ENCODE measurements at places on chromosomes 12 and 14. TPM values are rescaled to one million over a fixed set of nuclear protein-coding genes. Genes with fewer than 3 reads are reported as not detected.

The INSM2 gene
- total RNA-seq: 9.6 TPM

- no peak for DNase-seq
These were observed 87.0 kb downstream of the TESC start for GRCh38 chr12:117011988-117012805.

- DNase-seq: no peak
These were observed 462.5 kb downstream of the NAV3 start for GRCh38 chr12:78293059-78293686.

GRCh38 chr12:10562306-10562933, 51.0 kb downstream of the MAGOHB start:
- peak; percentile 31 for DNase-seq

- DNase-seq: peak; percentile 53
These were observed 481 bp downstream of the REC8 start for GRCh38 chr14:24172261-24172860.

DNA sequence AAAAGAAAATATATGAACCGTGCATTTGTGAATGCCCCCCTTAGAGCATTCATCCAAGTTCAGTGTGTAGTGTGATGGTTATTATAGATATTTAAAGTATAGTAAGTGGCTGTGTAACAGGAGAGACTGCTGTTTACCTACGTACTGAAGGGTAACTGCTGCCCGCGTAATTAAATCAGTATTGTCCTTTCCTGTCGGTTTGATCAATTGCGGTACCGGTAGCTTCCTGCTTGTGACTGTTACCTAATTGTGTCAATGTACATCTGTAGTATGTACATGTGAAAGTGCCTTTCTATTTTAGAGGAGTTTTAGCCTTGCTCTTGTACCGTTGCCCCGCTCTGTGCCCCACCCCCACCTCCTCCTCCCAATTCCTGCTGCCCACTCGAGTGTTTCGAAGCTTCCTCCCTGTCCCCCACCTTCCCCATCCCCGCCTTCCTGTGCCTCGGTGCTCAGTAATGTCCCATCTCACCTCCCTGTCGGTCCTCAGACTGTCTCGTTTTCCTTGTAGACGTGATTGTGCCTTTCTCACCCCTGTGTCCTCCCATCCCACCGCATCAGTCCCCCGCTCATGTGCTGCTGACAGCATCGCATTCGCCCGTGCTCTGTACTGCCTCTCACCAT, 75.0 kb downstream of the KICS2 start:
- no peak for DNase-seq

The OR4E2 gene
- not detected for total RNA-seq

The SLC6A12 gene
- total RNA-seq: 11.1 TPM

- DNase-seq: no peak
These were observed 12.5 kb upstream of the KRT82 start for GRCh38 chr12:52418576-52419110.

DNA sequence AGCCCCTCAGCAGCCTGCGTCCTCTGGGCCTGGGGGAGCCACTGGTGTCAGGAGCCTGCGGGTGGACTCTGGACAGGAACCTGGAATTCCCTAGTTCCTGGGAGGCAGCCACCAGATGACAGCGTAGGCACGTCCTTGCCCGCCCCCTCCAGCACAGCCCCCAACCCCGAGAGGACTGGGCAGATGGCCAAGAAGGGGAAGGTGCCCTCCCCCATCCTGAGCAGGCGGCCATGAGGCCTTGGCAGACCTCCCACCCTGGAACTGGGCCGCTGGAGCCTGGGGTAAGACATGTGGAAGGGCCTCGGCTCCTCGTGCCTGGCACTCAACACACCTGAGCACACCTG, 60.4 kb upstream of the FBRSL1 start:
- DNase-seq: no peak

GRCh38 chr12:13204428-13204827, 7.9 kb downstream of the EMP1 start:
- DNase-seq: no peak

- DNase-seq: no peak
These were observed 66.7 kb upstream of the PNMA1 start for GRCh38 chr14:73780896-73781295.

DNA sequence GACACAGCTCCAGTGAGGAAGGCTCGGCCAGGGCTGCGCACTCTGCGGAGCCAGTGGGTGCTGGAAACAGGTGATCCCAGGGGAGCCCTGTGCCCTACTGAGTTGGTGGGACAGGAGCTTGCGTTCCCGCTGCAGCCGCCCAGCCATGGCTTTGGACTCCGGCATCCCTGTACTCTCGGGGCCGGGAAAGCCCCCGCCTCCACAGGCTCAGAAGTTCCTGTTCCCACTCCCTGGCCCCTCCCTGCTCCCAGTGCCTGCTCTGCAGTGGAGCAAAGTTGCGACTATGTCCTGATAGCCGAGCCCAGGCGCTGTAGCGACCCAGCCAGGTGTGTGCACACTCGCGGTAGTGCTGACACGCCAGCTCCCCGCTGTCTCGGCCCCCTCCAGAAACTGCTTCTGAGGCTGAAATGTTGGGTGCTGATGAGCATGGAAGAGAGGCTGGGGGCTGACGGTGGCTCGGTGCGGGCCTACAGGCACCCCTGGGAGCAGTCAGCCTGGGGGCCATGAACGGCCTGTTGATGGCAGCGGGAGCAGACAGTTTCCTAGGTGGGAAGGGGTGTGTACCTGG, 344.6 kb upstream of the MGAT4C start:
- DNase-seq: no peak

The MORN3 gene
- 1.6 TPM for total RNA-seq

The CIROP gene
- total RNA-seq: not detected

DNA sequence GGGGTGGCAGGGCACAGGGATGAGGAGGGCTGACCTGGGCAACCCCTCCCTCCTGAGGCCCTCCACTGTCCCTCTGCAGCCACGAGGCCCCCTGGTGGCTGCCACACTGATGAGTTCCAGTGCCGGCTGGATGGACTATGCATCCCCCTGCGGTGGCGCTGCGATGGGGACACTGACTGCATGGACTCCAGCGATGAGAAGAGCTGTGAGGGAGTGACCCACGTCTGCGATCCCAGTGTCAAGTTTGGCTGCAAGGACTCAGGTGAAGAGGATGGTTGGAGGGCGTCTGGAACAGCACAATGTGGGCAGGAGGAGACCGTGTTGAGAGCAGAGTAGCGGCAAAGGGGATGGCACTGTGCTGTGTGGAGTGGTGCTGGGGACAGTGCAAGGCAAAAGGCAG, 25.7 kb upstream of the LRP1-AS start:
- DNase-seq: no peak

The CATSPERB gene
- total RNA-seq: 1.9 TPM

DNA sequence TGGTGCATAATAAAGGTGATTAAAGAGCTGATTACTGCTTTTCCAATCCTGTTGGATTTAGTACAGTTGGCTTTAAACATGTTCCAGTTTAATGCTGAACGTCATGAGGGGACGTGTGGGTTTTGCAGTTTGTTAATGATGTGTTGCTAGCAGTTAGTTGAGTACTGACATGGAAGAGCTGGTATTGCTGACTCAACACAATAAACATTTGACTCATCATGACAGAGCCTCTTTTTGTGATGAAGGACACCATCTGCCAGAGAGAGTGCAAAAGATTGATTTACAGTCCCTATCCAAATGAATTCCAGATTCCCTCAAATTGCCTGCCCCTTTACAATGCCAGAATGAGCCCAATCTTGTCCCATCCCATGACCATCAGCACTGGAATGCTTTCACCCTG, 346.2 kb upstream of the PRICKLE1 start:
- no peak for DNase-seq

DNA sequence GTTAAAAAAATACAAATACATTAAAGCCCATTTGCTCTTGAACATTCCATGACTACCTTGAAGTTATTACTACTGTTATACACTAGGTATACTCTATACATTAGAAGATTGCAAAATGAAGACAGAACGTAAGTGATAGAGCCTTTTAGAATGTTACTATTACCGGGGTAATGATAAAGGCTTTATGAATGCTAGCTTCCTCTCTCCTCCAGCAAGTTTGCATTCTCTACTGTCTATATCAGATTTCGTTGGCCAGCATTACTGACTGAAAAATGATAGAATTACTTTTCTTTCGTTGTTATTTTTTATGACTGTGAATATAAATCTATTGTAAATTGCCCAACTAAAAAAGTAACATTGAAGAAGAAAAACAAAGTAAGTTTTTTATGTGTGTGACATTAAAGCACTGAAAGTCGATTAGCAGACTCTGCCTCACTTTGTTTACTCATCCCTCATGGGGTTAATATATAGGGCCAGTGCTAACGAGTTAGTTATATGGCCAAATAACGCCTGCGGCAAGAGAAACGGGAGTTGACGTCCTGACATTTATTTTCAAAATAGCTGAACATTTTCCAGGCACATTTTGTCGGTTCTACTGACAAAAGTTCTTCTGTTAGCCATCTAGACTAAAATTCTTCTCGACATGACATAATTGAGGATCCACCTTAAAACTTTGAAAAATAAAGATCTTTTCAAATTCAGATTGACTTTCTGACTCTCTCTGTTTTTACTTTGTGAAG, 163.8 kb upstream of the KITLG start:
- no peak for DNase-seq

The PLEK2 gene
- total RNA-seq: 0.64 TPM

The C12orf60 gene
- 4.4 TPM for total RNA-seq

DNA sequence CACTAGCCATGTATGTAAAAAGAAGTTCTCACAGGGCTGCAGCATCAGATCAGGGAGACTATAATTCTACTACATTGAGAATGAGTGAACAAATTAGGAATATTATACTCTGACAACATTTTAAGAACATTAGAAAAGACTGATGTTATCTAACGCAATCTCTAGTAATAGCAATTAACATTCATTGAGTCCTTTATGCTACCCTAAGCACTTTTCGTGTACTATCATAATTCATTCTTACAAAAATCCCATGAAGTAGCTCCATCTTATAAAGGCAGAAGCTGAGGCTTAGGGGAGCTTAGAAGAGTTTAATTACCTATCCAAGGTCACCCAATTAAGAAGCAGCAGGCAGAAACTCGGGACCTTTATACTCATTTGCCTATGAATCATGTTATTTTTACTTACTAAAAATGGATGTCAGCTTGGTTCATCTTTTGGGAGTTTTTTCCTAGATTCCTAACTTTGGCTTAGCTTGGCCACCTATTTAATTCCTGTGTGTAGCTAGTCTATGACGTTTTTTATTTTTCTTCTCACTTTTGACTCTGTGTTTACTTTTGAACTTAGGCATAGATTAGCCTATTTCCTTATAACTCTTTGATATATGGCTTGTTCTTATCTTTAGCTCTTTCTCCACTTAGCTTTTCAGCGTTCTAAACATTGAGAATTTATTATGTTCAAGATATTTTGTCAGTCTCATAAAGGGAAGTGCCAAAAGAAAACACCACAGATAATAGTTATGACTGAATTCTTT, 333.5 kb upstream of the DCN start:
- no peak for DNase-seq

- peak; percentile 61 for DNase-seq
These were observed 10.2 kb upstream of the GOLGA5 start for GRCh38 chr14:92783813-92784431.

The BHLHE41 gene
- total RNA-seq: 6.6 TPM

DNA sequence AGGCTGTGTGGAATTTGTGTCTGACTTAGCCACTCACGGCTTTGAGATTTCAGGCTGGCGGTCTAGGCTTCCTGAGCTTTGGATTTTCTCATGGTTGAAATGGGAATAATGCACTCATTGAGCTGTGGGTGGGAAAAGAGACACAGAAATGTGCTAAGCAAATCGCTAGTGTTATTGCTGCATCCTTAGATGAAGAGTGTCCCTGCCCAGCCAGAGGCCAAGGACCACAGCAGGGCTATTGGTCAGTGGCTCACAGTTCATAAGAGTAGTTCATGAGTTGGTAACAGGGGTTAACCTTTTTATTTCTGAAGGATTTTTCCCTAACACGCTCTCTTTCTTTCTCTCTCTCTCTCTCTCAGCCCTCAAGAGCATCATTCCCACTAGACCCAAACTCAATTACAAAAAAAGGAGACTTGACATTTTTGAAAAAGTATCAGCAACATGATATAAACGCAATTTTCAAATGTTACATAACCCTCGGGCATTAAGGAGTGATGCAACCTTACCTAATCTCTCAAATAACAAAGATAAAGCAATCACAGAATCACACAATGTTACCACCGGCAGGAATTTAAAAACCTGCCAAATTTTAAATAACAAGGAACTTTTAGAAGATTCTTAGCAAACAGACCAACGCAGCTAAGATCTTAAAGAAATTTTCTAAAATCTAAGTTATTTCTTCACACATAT, 36.7 kb upstream of the RMST start:
- no peak for DNase-seq

The ADAM20 gene
- 7.1 TPM for total RNA-seq

The CRIP1 gene
- 0.73 TPM for total RNA-seq

All from cerebellum (tissue), 4 donors.